Testis (tissue), 5 donors: ENCODE measurements at places on chromosomes 13 and 19. TPM values are rescaled to one million over a fixed set of nuclear protein-coding genes. Genes with fewer than 3 reads are reported as not detected.

DIRAS1 gene
- total RNA-seq, result 22.5 TPM

GNG7 gene
- 25.3 TPM for total RNA-seq

FAM98C gene
- 14.1 TPM for total RNA-seq

ZNF677 gene
- total RNA-seq, result 46.7 TPM

DNA sequence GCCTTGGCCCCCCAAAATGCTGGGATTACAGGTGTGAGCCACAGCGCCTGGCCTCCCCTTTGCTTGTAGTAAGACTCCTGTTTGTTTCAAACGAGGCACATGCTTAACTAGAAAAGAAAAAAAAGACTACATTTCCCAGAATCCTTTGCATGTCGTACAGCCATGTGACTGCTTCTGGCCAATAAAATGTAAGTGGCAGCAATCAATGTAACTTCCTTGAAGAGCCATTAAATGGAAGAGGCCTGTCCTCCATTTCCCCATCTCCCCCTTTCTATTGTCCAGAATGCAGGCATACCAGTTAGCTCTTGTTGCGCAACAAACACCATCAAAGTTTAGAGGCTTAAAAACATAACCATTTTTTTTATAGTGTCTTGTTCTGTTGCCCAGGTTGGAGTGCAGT lies 10.4 kb upstream of the GPR32 start:
- no peaks in the 10 kb centered on the region for H3K36me3 ChIP-seq
- H3K27ac ChIP-seq, result no peak overlapping the region
- DNase-seq, result no peak
- H3K4me1 ChIP-seq, result no peaks in the 10 kb centered on the region
- no peak overlapping the region for H3K4me3 ChIP-seq
- no peaks in the 10 kb centered on the region for H3K27me3 ChIP-seq

DNA sequence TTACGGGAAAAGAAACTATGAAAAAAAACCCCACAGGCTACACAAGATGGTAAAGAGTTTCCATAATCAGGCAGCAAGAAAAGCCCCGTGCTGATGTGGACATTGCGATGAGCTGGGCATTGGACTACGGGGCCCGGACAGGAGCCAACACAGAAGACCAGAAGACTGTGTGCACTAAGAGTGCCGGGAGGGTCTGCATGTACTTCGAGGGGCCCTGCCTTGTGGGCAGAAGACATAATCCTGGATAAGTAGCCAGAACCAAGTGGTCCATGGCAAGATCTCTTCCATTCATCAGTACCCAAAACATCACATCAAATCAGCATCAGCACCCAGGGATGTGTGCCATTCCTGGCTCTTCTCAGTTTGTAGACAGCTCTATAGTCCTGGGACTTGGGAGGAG lies 317.8 kb downstream of the FGF9 start:
- H3K4me3 ChIP-seq, result no peak overlapping the region
- no peak for DNase-seq

GRCh38 chr19:35008891-35009341 lies 8.8 kb downstream of the GRAMD1A start:
- no peak overlapping the region for H3K4me3 ChIP-seq
- DNase-seq, result no peak
- no peaks in the 10 kb centered on the region for H3K27me3 ChIP-seq
- no peak overlapping the region for H3K27ac ChIP-seq
- H3K4me1 ChIP-seq, result peaks cover 19% of the 10 kb centered on the region

DNA sequence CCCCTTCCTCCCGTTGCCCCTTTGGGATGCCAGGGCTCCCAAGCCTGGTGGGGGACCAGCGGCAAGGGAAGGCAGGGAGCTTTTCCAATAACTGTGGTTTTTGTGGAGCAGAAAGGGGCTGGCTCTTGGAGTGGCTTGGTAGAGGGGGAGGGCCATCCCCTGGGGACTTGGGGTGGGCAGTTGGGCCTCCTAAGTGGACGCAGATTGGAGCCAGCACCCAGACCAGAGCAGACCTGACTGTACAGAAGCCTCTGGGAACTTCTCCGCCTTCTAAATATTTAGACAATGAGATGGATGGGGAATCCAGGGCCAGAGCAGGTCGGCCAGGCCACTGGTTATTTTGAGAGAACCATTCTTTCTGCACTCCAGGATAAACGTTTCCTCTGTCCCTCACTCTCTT lies 4.2 kb downstream of the PTGIR start:
- peaks cover under 1% of the 10 kb centered on the region for H3K4me1 ChIP-seq
- no peaks in the 10 kb centered on the region for H3K27me3 ChIP-seq
- DNase-seq, result no peak
- H3K27ac ChIP-seq, result no peak overlapping the region

- no peaks in the 10 kb centered on the region for H3K36me3 ChIP-seq
- H3K27me3 ChIP-seq, result no peaks in the 10 kb centered on the region
- DNase-seq, result no peak
- H3K27ac ChIP-seq, result no peak overlapping the region
- H3K4me3 ChIP-seq, result no peak overlapping the region
These were observed 9.8 kb upstream of the ARRDC2 start for GRCh38 chr19:17997969-17998826.

- DNase-seq, result no peak
- H3K27me3 ChIP-seq, result no peaks in the 10 kb centered on the region
- peaks cover 8% of the 10 kb centered on the region for H3K4me1 ChIP-seq
- H3K27ac ChIP-seq, result no peak overlapping the region
These were observed 4.2 kb downstream of the KCTD4 start for GRCh38 chr13:45196622-45197021.

- H3K4me1 ChIP-seq, result no peaks in the 10 kb centered on the region
- H3K36me3 ChIP-seq, result no peaks in the 10 kb centered on the region
- no peak for DNase-seq
- no peak overlapping the region for H3K4me3 ChIP-seq
- no peaks in the 10 kb centered on the region for H3K27me3 ChIP-seq
These were observed 932.3 kb downstream of the EFNB2 start for GRCh38 chr13:105602956-105603670.

GRCh38 chr13:110523180-110523579 lies 38.3 kb downstream of the RAB20 start:
- no peaks in the 10 kb centered on the region for H3K27me3 ChIP-seq
- H3K4me3 ChIP-seq, result no peak overlapping the region
- no peak overlapping the region for H3K27ac ChIP-seq
- no peaks in the 10 kb centered on the region for H3K36me3 ChIP-seq
- no peak for DNase-seq

DNA sequence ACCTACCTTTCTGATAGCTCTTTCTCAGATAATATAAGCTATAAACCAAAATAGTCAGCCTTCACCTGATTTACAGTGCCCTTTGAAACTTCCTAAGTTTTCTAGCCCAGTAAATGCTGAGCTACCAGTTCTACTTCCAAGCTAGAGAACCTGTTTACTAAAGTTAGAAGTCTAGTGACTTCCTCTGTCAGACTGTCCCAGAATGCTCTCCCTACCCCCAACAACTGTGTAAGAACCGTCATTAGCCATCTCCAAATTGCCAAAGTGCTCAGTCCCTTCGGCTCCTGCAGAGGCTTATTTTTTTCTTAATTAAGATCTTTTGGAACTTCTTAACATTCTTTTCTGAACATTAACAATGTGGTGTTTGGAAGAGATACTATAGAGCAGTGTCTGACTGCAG lies 3.2 kb upstream of the ABCC4 start:
- no peak for DNase-seq
- no peaks in the 10 kb centered on the region for H3K27me3 ChIP-seq
- no peaks in the 10 kb centered on the region for H3K4me1 ChIP-seq
- no peaks in the 10 kb centered on the region for H3K36me3 ChIP-seq

GRCh38 chr13:97976610-97977521 lies 23.4 kb downstream of the IPO5 start:
- peaks cover 9% of the 10 kb centered on the region for H3K4me1 ChIP-seq
- H3K36me3 ChIP-seq, result no peaks in the 10 kb centered on the region
- peak overlapping the region; percentile 80 for H3K4me3 ChIP-seq
- peak; percentile 34 for DNase-seq
- H3K27me3 ChIP-seq, result no peaks in the 10 kb centered on the region
- H3K27ac ChIP-seq, result peak overlapping the region; percentile 79

DNA sequence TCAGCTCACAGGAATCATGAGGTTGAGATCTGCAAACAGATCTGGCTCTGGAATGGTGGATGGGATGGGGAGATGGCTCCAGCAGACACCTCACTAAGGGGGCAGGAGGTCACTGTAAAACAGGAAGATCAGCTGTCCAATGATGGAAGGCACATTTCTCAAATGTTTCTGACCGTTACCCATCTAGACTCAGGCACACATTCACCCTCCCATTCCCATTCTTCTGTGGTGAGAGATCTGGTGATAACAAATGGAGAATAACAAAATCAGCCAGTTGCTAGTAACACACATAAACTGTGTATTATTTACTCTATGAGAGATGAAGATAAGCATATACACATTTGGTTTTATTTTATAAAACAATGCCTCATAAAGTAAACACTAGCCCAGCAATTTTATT lies 235.9 kb downstream of the TSHZ3 start:
- no peak overlapping the region for H3K27ac ChIP-seq
- no peak for DNase-seq
- no peaks in the 10 kb centered on the region for H3K36me3 ChIP-seq

DNA sequence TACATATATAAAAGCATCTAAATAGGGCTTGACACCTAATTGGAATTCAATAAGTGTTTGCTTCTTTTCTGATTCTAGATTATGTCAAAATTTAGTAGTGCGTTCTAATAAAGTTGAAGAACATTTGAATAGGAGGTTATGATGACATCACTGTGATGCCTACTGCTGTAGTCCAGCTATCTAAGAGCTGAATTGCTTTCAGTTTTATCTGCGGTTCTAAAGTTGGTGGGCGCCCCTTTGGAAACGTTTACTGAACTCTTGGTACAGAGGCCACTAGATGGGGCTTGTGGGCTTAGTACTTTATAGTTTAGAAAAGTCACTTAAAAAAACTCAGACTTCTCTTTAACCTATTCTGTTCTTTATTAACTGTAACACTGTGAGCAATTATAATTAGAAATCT lies 776.9 kb downstream of the GPC5 start:
- H3K4me1 ChIP-seq, result no peaks in the 10 kb centered on the region
- H3K4me3 ChIP-seq, result no peak overlapping the region
- DNase-seq, result peak; percentile 37
- no peaks in the 10 kb centered on the region for H3K27me3 ChIP-seq

- H3K4me3 ChIP-seq, result no peak overlapping the region
- H3K36me3 ChIP-seq, result no peaks in the 10 kb centered on the region
- no peak overlapping the region for H3K27ac ChIP-seq
These were observed 93.8 kb upstream of the ARHGEF7 start for GRCh38 chr13:111021270-111021669.
